ENCODE measurements at places on chromosomes 5 and 9. TPM values are rescaled to one million over a fixed set of nuclear protein-coding genes. Genes with fewer than 3 reads are reported as not detected.

The CCIN gene
- 1.2 TPM for total RNA-seq

The SLC27A6 gene
- total RNA-seq, result not detected

The FGF10 gene
- not detected for total RNA-seq

The SLC45A2 gene
- 0.13 TPM for total RNA-seq

The OMD gene
- total RNA-seq, result 0.07 TPM

The CCL19 gene
- total RNA-seq, result not detected

The FUT7 gene
- not detected for total RNA-seq

The SLC6A7 gene
- total RNA-seq, result not detected

The ZNF189 gene
- total RNA-seq, result 19.2 TPM

The OR13J1 gene
- not detected for total RNA-seq

The LCN9 gene
- not detected for total RNA-seq

The FST gene
- total RNA-seq, result 1.4 TPM

The SEMA4D gene
- 2.8 TPM for total RNA-seq

The CCL21 gene
- total RNA-seq, result not detected

The ADAMTS19 gene
- total RNA-seq, result not detected

The PCDHGA7 gene
- total RNA-seq, result 0.95 TPM

The CCDC192 gene
- total RNA-seq, result not detected

The OLFM1 gene
- 0.46 TPM for total RNA-seq

The RIOK2 gene
- total RNA-seq, result 29.4 TPM

The SPAG8 gene
- total RNA-seq, result 0.25 TPM

The CDH18 gene
- total RNA-seq, result not detected

The C5orf52 gene
- not detected for total RNA-seq

The RGS7BP gene
- total RNA-seq, result 7.3 TPM

The ZNF346 gene
- 21.7 TPM for total RNA-seq

The CAAP1 gene
- total RNA-seq, result 15.8 TPM

The IQGAP2 gene
- total RNA-seq, result 8.3 TPM

The PCDHA1 gene
- total RNA-seq, result not detected

The AHRR gene
- total RNA-seq, result 5.4 TPM

The SPRY4 gene
- 7.4 TPM for total RNA-seq

The FAM169A gene
- total RNA-seq, result 0.71 TPM

Data from pulmonary artery endothelial cell (primary cell).